ENCODE measurements at places on chromosomes 7 and 10. TPM values are rescaled to one million over a fixed set of nuclear protein-coding genes. Genes with fewer than 3 reads are reported as not detected.

- no peak for DNase-seq
Measured at GRCh38 chr7:93920496-93921182, 896 bp upstream of the GNG11 start.

GRCh38 chr7:112116894-112117293 is 89.3 kb downstream of the DOCK4 start:
- DNase-seq, result no peak

- DNase-seq, result no peak
Measured at GRCh38 chr10:34658934-34659333, 156.2 kb downstream of the PARD3 start.

GRCh38 chr10:11255796-11256444 is 238.2 kb downstream of the CELF2 start:
- DNase-seq, result no peak

- no peak for DNase-seq
Measured at GRCh38 chr7:12582362-12582761, 11.8 kb downstream of the SCIN start.

GRCh38 chr7:22488643-22489462 is 11.1 kb downstream of the STEAP1B start:
- DNase-seq, result peak; percentile 86

DNA sequence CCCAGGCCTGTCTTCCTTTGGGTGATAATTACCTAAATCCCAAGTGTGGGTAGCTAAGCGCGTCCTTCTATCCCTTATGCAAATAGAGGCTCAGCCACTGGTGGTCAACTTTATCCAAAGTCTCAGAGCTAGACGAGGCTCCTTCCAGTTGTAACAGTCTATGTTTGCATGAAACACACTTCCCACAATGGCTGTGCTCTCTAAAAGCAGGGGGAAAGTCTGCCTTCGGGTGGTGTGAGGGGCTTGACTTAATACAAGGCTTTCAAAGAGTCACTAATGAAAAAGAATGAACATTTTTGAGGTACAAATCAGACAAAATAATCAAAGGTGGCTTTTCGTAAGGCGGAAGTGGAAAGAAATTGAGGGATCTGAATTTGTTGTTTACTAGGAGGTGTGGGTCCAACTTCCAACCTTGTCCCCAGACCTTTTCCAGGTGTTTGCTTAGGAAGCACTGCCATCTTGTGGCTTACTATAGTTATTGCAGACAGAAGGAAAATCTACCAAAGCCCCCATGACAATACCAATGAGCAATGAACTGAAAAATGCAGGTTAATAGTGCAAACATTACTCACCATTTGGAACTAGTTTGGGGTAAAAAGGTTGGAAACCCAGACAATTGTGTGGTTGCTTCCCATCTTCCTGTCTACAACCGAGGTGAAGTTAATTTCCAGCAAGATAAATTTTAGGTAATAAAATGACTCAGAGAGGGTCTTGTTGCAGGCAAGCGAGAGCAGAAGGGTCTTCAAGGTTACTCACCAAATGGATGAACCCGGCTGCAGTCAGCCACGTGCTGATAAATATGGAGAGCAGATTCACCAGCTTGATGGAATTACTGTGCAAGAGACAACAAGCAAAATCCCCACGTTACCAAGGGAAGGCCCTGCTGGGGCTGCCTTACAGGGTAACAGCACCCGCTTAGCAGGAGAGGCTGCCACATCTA is 525.7 kb downstream of the KCNMA1 start:
- peak; percentile 37 for DNase-seq

DNA sequence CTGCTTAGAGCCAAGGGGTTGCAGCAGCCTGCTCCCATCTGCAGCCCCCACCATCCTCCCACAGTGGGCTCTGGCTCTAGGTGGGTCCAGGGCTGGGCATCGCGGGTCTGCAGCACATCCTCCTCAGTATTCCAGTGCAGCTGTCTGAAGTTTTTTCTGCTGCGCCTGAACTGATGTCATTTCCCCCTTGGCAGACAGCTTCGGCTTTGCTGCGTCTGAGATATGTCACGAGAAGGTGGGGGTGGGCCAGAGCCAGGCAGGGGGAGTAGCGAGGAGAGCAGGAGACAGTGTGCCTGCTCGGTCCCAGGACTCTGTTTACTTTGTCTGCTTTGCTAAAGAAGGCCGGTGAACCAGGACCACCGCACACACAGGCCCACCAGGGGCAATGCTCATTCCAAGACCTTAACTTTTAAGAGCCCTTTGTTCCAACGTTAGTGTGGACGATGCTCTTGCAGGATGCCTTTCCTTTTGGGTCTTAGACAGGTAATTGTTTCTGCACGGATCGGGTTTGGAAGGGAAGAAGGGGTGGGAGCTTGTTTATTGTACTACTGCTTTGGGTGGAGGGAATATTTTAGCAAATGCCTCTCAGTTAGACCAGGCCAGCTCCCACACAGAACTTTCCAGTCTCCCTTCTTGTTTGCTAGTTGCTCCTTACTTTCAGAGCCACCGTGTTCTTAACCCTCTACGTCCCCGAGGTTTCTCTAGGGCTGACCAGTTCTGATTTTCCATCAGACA is 32.4 kb downstream of the WBP1L start:
- DNase-seq, result peak; percentile 28

- no peak for DNase-seq
Measured at GRCh38 chr7:27424749-27425148, 182.1 kb downstream of the EVX1 start.

- DNase-seq, result no peak
Measured at GRCh38 chr7:18489624-18490023, 5.9 kb upstream of the HDAC9 start.

- DNase-seq, result no peak
Measured at GRCh38 chr10:124175701-124176348, 82.4 kb upstream of the CHST15 start.

- no peak for DNase-seq
Measured at GRCh38 chr7:40572810-40573465, 438.1 kb downstream of the SUGCT start.

- no peak for DNase-seq
Measured at GRCh38 chr7:1562597-1563051, 6.6 kb upstream of the TMEM184A start.

DNA sequence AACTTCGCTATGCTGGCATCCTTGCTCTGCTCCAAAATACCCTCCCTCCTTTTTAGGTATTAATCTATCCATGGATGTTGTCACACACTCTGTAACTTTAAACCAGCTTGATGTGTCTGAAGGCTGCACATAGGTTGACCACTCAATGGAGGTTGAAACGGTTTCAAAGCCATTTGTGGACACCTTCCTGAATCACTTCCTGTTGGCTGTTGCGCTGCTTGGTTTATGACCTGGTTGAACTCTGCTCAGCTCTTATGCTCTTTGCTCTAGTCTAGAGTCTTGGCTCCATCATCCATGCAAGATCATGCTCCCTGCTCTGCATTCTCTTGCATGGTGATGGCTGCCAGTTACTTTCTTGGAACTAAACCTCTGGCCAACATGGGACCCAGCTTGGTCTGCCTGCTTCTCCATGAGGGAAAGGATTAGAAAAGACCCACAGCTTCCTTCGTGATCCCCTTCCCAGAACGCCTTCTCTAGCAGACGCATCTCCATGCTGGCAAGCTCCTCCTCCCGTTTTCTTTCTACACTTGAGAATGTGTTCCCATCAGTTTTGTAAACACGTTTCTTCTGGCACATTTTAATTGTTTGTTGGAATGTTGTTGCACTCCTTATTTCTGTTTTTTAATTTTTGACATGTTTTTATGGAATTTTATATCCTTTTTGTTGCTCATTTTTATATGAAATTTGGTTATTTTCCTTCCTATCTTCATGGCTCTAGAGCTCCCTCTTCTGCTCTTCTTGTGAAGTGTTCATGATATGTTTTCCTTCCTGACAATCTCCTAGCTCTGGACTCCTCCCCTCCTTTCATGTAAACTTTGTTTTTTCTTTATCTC is 149.8 kb downstream of the XPNPEP1 start:
- no peak for DNase-seq

DNA sequence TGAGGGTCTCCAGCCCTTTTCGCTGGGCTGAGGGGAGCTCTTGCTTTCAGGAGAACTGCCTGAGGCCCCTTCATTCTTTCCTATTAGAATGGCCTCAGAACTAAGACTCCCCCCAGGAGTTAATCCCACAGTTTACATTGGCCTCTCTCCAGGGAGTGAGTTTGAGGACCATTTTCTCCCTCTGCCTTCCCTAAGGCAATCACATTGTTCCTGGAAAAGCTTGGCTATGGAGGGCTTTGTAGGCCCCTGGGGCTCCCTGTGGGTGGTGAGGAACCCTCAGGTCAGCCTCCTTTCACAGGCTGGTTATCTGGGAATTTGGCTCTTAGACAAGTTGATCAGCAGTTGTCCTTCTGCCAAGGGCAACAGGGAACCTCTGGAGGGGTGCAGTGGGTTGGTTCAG is 343.7 kb downstream of the RPS24 start:
- DNase-seq, result no peak

DNA sequence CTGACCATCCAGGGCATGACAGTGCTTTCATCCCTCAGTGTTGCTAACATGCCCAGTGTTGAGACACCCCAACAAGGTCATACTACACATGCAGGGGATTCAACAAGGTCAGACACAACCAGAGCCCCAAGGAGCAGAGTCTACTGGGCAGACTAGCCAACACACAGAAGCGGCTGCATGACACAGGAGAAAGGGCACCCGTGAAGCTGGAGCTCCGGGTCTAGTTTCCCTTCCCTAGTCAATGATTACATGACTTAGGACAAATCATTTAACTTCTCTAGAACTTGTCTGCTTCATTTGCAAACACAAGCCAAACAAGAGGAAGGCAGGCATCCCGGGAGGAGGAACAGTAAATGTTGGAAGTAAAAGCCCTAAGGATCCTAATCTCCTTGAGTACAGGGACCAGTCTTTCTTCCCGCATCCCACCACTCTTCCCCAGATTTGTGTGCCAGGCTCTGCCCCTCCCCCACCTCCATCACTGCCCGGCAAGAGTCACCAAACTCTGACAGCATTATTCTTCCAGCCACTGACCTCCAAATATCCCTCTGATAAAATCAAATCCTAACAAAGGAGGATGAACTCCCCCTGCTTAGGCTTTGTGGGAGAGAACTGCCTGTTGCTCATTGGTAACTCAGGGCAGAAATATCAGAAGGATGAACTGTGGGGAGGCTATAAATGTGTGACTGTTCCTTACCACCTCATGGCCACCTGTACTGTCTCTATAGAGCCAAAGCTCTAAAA is 104.3 kb downstream of the KCNMA1 start:
- DNase-seq, result no peak

DNA sequence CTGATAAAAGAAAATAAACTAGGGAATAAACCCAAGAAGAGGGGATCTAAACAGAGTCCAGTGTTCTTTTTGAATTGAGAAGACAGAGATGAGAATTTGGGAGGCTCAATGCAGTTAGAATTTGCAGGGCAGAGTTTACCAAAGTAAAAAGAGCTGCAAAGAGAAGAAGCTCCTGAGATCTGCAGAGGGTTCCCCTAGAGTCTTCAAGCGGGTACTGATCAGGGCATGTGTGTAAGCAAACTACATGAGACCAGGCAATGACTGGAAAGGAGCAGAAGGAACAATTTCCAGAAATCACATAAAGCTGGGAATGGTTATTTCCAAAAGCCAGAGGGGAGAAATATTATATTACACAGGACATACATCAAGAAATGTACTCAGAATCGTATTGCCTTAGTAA is 58.1 kb upstream of the TES start:
- no peak for DNase-seq

DNA sequence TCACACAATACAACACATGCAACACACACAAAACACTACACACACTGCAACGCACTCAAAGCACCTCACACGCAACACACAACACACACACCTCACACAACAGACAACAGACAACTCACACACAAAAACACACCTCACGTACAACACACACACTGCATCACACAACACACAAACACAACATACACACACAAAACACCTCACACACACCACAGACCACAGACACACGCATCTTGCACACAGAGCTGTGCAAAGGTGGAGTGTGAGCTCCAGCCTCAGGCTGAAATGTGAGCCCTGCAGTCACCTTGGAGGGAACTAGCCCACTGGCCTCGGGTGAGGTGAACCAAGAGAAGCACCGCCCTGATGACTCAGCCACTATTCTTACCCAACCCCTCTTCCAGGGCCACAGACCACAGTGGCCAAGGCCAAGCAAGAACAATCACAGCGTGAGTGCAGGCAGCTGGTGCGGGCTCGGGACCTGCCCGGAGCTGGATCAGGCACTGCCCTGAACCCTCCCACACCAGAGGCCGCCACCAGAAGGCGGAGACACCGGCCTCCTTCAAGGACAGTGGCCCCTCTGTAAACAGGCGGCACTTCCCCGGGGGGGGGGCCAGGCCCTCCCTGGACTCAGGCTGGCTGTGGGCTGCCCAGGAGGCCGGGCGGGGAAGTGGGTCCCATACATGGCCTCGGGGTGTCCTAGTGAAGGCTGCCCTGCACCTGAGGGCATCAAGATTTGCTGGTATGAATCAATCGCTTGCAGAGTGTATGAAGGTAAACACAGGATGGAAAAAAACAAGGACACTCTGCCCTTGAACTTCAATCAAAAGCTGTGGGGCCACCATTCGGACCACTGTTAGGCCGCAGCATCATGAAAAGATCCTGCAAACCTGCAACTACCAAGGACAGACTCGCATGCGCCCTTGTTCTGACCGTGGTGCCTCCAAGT is 106.7 kb downstream of the TNS3 start:
- no peak for DNase-seq

- DNase-seq, result no peak
Measured at GRCh38 chr7:5709347-5709950, 72.0 kb downstream of the RNF216 start.

DNA sequence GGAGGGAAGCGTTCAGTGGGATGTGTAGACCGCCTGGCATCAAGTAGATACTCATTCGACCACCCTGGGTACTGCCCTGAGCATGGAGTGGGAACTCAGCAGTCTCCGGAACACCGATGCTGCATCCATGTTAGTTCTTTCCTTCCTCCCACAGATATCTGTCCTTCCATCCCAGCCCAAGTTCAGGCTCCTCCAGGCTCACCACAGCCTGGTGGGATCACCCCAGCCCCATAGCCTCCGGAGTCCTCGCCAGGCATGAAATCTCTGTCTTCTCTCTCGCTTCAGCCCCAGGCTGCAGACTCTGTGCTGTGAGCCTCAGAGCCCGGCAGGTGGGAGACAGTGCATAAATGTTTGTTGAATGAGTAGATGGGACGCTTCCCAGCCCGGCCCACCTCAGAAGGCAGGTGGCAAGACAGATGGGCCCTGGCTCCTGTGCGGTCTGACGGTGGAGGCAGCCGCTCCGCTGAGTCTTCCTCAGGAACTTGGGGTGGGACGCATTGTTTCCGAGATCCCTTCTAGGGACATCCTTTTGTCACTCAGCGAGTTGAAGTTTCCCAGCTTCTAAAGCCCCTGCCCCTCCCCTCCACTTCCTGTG is 42.9 kb downstream of the ELFN1 start:
- DNase-seq, result no peak

Gene CPEB3
- 1.4 TPM for total RNA-seq

Gene LRRC18
- not detected for total RNA-seq

Gene TWIST1
- total RNA-seq, result 8.1 TPM

Gene TMEM130
- 0.61 TPM for total RNA-seq

Gene TMEM213
- total RNA-seq, result not detected

Gene FBXL13
- total RNA-seq, result 2.1 TPM

Gene KCNMA1
- total RNA-seq, result 0.93 TPM

Gene ALKBH4
- 16.9 TPM for total RNA-seq

Gene OPALIN
- not detected for total RNA-seq

Gene TLX1
- 0.33 TPM for total RNA-seq

Data from neural crest cell (in vitro differentiated cells).